ENCODE measurements at places on chromosomes 16 and 17.

DNA sequence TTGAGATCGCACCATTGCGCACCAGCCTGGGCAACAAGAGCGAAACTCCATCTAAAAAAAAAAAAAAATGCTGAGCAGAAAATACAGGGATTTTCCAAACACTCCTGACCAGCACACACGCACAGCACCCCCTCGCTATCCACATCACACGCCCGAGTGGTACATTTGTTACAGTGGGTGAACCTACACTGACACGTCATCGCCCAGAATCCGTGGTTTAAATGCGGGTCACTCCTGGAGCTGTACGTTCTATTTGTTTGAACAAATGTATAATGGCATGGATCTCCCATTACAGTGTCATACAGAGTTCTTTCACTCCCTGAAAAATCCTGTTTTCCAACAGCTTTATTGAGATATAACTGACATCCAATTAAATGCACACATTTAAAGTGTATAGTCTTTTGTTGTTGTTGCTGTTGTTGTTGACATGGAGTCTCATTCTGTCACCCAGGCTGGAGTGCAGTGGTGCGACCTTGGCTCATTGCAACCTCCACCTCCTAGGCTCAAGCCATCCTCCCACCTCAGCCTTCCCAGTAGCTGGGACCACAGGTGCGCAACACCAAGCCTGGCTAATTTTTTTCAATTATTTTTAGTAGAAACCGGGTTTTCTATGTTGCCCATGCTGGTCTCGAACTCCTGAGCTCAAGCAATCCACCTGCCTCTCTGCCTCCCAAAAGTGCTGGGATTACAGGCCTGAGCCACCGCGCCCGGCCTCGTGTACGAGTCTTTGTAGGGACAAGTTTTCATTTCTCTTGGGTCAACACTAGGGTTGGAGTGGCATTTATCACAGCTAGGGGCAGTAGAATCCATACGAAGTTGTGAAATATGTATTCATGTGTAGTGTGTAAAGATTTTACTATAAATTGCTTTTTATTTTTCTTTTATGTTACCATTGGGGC is 4.4 kb upstream of the CARHSP1 start:
- no peak for DNase-seq

DNA sequence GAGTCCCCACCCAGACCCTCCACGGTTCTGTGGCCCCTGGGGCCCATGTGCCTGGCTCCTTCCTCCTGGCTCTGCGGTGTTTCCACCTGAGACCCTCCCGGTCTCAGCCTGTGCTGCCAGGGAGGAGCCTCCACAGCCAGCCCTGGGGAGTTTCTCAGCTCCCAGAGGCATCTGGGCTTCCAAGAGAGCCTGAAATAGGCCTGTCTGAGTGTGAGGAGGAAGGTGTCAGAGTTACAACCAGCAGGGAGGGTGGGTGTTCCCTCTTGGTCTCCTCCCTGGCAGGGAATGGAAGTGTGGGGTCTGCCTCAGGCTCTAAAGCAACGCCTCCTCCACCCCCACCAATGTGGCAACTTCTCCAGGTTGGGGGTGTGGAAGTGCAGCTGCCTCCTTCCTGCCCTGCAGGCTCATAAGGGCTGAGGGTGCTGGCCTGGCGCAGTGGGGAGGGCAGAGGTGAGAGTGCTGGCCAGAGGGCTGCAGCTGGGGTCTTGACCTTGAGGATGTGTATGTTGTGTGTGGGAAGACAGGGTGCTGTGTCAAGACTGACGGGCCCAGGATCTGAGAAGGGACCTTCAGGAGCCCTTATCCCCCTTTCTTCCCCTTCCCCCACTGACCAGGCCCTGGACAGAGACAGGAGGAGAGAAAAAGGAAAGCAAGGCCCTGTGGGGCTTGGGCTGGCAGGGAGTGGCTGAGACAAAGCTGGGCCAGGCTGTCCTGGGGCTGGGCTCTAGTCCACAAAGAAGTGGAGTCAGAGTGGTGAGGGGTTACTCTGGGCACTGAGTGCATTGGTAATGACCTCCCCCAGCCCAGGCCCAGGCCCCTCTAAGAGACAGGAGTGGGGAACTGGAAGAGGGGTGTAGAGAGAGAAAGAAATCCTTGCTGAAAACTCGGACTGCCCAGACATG is 2.4 kb downstream of the CYGB start:
- DNase-seq, result peak; percentile 68

DNA sequence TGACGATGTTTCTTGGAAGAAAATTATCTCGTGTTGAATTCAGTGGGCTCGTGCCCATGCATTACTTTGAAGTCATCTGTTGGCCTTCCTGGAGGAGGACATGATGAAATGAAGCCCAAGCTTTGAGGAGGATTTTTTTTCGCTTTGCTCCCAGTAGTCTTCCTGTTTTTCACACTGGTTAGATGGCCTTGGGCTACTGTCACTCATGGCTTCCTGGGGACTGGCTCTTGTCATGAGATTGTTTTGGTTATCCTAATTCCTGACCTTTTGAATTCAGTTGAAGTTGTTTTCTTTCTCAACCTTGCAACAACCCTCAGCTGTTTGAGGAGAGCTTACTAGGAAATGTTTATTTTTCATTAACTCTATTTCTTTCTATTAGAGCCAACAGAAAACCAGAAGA is 430.7 kb downstream of the HS3ST3B1 start:
- DNase-seq, result no peak

DNA sequence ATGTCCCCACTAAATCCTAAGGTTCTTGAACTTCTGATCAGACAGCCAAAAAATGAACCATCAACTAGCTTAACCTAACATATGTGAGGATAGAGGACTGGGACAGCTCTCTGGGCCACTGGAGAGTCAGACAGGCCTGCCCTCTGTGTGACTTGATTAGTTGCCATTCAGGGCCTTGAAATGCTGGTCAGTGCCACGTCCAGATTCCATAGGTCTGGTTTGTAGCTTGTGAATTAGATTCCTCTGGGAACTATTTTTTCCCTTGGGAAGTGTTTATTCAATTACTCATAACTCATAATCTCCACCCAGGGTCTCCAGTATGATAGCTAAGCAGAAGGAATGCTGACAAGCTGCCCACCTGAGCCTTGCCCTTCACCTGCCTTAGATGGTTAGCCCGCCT is 48.2 kb downstream of the IGF2BP1 start:
- no peak for DNase-seq

- peak; percentile 90 for DNase-seq
Observed at GRCh38 chr16:57475711-57476339, 10.5 kb downstream of the DOK4 start.

DNA sequence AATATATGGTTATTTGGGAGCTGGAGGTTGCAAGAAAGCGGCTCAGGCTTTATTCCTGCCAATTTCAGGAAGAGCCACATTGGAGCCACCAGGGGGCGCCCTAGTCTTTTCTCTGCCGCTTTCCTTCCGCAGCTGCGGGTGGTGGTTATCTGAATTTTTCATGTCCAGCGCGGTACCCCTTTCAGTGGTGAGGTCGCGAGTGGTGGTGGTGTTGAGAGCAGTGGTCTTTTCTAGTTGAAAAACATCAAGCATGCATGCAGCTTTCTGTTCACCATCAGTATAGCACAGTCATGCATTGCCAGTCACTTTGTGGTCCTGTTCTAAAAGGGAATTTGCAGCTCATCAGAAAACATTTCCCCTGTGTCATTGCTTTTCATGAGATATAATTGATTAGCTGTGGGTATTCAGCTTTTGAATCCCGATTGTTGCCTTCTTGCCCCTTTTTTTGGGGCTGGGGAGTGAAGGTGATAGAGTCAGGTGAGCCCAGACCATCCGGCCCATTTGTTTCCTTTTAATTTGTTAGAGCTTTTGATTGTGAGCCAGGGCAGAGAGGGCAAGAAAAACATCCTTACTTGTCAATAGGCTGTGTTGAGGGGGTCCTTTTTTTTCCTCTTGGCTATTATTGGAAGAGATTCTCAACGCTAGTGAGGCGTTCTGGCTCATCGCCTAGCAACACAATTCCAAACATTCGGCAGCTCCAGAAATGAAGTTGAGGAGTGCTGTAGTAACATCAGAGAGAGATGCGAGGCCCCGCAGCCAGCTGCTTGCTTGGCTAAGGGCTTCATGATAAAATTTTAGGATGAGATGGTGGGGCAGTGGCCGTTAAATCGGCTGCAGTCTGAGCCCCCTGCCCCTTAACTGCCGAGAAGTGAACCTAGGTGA is 119.0 kb downstream of the SNX29 start:
- peak; percentile 64 for DNase-seq

DNA sequence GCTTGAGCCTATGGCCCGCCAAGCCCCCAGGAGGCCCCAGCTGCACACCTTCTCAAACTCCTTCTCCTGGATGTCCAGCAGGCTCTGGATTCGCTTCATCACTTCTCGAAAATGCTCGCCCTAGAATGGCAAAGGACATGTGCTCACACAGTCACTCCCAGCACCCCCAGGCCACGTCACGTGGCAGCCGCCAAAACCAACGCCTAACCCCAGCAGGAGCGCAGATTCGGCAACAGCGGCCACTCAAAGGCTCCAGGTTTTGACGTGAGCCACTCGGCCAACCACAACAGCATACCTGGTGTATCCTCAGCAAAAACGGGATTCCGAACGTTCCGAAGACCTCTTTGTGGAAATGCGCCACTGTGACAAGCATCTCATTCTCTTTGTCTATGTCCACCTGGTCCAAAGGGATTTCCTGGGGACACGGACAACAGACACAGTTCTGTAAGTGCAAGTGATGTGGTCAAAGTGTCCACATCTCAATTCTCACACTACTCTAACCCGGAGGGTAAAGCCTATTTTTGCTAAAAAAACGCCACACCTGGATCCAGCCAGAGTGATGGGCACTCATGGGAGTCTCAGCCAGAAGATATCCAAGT is 12.7 kb downstream of the LITAFD start:
- no peak for DNase-seq

DNA sequence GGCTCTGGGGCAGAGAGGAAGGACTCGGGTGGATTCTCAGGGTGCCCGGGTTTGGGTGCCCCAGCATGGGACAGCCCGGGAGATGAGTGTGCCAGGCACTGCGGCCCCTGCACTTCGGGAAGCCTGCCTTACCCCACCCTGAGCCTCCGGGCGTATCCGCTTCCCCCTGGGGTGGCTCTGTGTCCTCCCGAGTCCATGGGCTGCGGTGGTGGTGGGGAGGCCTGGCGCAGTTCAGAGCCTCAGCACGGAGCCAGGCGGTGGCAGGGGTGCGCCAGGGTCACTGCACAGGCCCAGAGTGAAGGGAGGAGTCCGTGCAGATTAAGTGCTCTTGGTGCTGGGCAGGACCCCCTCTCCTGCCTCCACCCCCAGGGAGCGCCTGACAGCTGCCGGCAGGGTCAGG is 20.7 kb downstream of the MYBBP1A start:
- peak; percentile 26 for DNase-seq

GRCh38 chr16:12459391-12460063 is 344.2 kb downstream of the CPPED1 start:
- peak; percentile 93 for DNase-seq

- no peak for DNase-seq
Observed at GRCh38 chr17:379531-380465, 27.2 kb upstream of the RPH3AL start.

- no peak for DNase-seq
Observed at GRCh38 chr16:15810411-15810810, 46.4 kb downstream of the MYH11 start.

DNA sequence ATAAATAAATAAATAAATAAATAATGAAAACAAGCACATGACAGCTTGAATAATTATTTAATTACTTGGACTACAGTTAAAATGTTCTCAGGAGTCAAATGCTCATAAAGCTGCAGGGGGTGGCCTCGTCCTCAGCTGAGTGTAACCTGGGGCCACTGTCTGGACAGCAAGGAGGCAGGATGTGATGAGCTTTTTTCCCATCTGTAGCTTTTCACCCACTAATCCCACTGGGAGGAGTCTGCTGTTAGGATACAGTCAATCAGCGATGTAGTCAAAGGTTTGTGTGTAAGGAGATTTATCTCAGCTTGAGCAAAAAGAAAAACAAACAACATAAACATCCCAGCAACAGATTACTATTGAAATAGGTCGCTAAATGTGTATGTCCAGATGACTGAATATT is 22.5 kb downstream of the ZCCHC14 start:
- no peak for DNase-seq

DNA sequence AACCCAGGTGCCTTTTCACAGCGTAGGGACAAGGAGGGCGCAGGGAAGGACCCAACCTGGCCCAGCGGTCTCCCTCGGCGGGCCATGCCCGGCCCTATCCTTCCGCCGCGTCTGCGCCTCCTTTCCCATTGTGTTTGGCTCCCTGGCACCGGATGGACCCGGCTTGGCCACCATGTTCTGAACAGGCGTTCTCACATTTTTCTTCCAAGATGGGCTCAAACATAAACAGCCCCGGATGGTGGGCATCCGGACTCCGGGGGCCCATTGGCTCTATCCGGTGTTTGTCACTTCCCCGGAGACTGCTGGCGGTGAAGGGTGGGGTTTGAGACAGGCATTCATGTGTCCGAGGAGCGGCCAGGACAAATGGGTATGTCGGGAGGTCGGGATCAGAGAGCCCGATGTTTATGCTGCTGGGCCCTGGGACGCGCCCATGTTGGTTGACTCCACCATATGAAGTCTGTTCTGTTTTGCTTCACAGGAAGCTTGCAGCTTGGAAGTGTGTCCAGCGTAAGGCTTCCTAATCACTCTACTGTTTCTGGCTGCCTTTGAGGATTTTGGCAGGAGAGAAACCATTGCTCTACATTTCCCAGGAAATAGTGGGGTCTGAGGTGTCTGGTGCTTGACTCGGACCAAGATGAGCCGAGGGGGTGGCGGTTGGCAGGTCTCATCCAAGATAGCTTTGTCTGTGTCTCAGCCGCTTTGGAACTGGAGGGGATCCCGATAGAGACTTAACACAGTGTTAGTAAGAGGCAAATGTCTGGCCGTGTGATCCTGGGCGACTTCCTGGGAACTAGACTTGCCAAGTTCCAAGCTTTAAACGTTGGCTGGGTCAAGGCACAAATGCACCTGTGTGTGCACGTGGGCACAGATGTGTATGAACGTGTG is 188.3 kb downstream of the IRF8 start:
- no peak for DNase-seq

GRCh38 chr16:12573730-12574383 is 229.8 kb downstream of the CPPED1 start:
- DNase-seq, result peak; percentile 69

- DNase-seq, result no peak
Observed at GRCh38 chr16:67504031-67505021, 21.0 kb upstream of the AGRP start.

GRCh38 chr17:80393961-80394360 is 21.0 kb upstream of the ENDOV start:
- DNase-seq, result no peak

- peak; percentile 35 for DNase-seq
Observed at GRCh38 chr17:20159406-20160069, 150.4 kb downstream of the SPECC1 start.

DNA sequence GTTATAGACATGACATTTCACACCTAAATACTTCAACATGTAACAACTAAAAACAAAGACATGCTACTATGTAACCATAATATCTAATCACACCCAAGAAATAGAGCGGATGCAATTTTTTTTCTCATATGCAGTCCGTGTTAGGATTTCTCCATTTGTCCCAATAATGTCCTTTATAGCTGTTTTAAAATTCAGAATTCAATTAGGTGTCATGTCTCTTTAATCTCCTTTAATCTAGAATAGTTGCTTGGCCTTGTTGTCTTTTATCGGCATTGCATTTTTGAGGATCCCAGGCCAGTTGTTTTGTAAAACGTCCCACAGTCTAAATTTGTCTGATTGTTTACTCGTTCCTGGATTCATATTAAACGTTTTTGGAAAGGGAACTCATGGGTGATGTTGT is 14.5 kb downstream of the MRC2 start:
- DNase-seq, result no peak

- DNase-seq, result no peak
Observed at GRCh38 chr16:85894266-85894665, 4.7 kb upstream of the IRF8 start.

All from NB4 (cell line).